CD4-positive, alpha-beta T cell (primary cell): ENCODE measurements at places on chromosomes 6 and 20.

- no peak for DNase-seq
Measured at GRCh38 chr6:5778317-5778857, 228.3 kb downstream of the NRN1 start.

DNA sequence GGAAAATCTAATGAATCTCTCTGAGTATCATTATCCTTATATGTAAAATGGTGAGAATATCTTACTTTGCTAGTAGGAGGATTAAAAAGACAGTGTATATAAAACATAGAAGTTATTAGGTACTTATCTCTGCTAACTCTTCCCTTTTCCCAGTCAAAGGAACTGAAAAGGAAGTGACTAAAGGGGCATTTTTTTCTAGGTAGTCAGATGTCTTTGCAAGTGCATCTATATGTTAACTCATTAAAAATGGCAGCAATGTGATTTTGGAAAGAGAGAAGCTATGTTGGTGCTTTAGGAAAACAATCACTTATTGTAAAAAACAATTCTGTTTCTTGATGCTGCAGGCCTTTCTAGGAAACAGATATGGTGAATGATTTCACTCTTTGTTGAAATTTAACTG lies 180.9 kb downstream of the SAMD5 start:
- DNase-seq, result no peak

- DNase-seq, result no peak
Measured at GRCh38 chr6:169326067-169326799, 72.6 kb upstream of the THBS2 start.

- DNase-seq, result no peak
Measured at GRCh38 chr20:58142843-58143185, 85.6 kb downstream of the ANKRD60 start.

- DNase-seq, result no peak
Measured at GRCh38 chr20:14561741-14562221, 224.4 kb upstream of the FLRT3 start.

DNA sequence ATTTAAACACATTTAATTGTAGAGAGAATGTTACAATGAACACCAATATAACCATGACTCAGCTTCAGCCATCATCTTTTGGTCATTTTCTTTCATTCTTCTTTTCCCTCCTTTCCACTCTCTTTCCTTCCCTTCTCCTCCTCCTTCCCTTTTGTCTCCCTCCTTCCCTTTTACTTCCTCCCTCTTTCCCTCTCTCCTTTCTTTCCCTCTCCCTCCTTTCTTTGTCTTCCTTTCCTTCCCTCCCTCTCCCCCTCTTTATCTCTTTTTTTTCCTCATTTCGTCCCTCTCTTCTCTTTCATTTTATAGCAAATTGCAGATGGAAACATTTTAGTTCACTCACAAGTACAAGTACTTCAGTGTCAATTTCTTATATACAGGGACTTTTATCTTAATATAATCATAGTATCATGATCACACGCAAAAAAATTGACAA lies 1.8 kb downstream of the ZKSCAN3 start:
- no peak for DNase-seq

- no peak for DNase-seq
Measured at GRCh38 chr20:10551732-10552724, 116.9 kb downstream of the SLX4IP start.

- no peak for DNase-seq
Measured at GRCh38 chr6:121216928-121217327, 117.4 kb downstream of the TBC1D32 start.

DNA sequence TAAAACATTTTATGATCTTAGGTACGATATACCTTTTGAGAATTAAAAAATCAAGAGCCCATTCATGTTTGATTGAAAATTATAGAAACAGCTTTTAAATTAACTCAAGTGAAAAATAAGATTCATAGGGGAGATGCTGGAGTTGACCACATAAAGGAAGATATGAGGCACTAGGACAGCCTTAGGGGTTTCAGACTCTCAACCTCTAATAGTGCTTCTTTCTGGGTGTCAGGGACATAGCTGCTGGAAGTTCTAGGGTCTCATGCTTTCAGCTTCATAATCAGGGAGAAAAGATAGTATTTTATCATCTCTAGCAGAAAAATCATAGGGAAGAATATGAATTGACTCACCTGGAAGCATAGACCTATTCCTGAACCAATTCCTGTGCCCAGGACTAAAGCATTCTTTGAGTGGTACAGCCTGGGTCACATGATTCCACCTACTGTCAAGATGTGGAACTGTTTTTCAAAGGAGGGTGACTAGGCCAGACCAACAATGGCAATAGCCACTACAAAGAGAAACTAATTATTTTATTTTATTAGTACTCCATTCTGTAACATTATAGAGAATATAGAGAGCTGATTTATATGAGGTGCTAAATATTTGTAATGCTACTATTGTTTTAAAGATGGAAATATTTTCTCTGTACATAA lies 27.8 kb upstream of the CENPW start:
- no peak for DNase-seq

DNA sequence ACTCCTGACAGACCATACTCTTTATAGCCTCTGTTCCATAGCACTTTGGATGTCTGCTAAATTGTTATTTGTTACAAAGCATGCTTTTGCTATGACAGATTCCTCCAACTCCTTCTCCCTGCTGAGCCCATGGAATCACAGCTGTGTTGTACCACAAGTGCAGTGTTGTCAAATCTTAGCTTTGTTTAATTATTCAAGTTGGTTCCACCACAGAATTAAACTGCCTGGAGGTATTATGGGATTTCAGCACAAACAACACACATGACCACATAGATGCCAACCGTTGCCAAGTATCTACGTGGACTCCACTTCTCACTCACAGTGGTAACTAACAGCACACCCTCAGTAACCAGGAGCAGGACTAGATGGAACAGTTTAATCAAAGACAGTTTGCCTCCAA lies 32.7 kb upstream of the MARCKS start:
- DNase-seq, result no peak

DNA sequence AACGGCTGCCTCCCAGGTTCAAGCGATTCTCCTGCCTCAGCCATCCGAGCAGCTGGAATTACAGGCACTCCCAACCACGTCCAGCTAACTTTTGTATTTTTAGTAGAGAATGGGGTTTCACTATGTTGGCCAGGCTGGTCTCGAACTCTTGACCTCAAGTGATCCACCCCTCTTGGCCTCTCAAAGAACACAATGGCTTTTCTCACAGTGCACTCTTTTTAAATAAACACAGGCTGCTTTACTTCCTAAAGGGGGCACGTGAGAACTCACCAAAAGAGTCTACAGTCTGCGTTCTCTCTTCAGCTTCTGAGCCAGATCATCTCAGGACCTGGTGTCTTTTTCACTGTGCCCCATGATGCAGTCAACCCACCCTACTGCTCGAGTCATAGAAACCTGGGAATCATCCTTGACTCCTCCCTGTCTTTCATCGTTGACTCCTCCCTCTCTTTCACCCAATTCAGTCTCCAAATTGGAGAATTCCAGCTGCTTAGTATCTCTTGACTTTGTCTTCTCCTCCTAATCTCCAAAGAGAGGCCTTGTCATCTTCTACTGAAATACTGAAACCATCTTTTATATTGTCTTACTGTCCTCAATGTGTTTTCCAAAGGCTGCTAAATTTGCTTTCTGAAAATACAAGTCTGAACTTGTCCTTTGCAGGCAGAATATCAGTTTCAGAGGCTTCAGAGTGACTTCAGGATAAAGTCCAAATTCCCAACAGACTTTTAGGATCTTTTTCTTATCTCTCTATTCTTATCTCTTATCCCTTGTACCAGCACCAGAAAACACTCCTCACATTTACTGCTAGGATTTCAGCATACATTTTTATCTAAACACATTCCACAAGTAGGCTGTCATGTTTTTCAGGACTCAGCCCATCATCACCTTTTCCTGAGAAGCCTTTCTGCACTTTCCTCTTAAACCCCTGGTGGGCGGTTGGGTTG lies 323.4 kb downstream of the SYNE1 start:
- no peak for DNase-seq

GRCh38 chr20:52972965-52973819 lies 1.0 kb downstream of the TSHZ2 start:
- DNase-seq, result peak; percentile 61

- DNase-seq, result no peak
Measured at GRCh38 chr6:137872581-137873115, 5.6 kb downstream of the TNFAIP3 start.

GRCh38 chr6:15776458-15776980 lies 113.7 kb upstream of the DTNBP1 start:
- no peak for DNase-seq

DNA sequence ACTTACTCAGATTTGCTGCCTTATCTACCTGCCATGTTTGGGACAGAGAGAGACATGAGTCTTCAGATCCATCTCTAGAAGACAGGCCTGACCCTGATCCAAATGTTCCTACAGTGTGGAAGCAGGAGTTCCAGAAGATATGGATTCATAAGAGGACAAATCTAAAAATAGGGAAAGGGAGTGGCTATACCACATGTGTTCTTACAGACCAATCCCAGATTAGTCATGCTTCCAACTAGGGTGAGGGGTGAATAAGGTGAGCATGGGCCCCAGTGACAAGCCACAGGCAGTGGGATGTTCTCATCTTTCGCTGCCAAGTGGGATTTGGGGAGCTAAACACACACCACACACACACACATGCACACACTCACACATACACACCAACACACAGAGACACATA lies 670.7 kb upstream of the CITED2 start:
- no peak for DNase-seq

DNA sequence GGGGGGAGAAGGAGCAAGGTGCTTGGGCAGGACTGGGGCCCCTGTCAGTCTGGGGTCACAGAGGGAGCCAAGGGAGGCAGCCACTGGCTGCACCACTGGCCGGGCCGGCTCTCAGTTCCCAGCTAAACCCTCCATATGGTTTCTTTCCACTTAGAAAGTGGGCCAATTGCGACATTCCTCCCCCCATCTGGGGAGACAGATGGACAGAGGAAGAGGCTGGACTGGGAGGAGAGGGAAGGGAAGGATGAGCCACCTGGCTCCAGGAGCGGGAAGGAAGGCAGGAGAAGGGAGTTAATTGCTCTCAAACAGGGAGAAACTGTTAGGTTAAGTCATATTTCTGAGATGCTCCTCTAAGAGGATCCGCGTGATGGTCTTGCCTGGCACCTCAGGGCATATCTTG lies 82.2 kb downstream of the GRM4 start:
- no peak for DNase-seq

GRCh38 chr6:148027201-148027600 lies 315.4 kb upstream of the SASH1 start:
- no peak for DNase-seq

GRCh38 chr6:88165087-88165843 lies 882 bp downstream of the CNR1 start:
- no peak for DNase-seq

DNA sequence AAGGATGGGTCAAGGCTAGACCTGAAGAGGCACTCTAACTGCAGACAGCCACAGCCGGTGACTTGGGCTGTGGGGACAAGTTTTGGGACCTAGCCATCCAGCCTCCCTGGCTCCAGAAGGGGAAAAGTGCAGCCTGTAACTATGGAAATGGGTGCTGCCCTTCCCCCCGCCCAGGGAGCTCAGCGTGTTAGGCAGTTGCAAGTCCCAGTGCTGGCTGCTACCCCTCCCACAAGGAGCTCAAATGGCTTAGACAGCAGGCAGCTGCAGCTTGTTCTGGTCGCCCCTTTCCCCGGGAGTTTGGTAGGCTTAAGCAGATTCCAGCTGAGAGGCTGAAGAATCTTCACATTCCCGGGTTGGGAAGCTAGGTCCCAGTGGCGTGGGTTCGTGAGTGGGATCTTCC lies 162.6 kb downstream of the FAM83B start:
- no peak for DNase-seq

DNA sequence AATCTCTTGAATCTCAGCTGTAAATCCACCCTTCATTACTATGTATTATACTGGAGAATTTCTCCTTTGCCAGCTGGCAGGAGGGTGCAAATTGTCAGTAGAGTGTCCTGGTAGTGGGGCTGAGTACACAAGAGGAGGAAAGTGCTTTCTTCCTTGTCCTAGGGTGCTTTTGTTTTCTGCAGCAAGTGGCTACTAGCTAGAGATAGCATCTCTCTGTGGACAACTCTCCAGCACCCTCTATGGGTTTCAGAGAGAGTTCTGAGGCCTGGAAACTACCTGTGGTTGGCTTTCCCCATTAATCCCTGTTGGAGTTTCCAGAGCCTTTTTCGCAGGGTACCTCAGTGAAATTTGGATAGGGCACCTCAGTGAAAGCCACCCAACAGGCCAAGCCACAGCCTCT lies 422.5 kb upstream of the RGS17 start:
- no peak for DNase-seq

GRCh38 chr6:136566007-136566487 lies 15.8 kb upstream of the MAP7 start:
- DNase-seq, result no peak

DNA sequence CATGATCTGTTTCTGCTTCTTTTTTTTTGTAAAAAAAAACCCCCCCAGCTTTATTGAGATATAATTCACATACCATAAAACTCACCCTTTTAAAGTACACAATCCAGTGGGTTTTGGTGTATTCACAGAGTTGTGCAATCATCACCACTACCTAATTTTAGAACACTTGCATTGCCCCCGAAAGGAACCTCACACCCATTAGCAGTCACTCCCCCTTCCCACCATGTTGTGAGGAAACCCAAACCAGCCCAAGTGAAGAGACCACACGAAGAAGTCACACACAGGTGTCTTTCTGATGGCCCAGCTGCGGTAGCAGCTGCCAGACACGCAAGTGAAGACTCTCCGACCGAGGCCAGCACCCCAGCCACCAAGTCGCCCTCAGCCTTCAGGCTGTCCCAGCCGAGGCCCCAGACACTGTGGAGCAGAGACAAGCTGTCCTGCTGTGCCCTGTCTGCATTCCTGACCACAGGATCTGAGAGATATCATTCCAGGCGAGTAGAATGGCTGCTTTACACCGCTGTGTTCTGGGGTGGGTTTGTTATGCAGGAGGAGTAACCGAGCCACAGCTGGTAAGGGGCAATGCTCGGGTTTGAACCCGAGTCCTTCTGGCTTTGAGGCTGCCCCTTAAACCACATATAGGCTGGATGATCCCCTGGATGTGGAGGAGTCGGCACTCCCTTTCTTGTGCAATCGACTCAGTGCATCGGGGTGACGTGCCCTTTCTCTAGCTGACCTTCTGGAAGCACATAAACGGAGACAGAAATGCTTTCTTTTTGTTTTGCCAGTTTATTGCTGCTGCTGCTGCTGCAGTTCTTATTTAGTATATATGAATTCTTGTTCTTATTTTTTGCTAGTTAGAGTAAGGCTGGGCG lies 59.1 kb upstream of the PTPN1 start:
- DNase-seq, result peak; percentile 43

DNA sequence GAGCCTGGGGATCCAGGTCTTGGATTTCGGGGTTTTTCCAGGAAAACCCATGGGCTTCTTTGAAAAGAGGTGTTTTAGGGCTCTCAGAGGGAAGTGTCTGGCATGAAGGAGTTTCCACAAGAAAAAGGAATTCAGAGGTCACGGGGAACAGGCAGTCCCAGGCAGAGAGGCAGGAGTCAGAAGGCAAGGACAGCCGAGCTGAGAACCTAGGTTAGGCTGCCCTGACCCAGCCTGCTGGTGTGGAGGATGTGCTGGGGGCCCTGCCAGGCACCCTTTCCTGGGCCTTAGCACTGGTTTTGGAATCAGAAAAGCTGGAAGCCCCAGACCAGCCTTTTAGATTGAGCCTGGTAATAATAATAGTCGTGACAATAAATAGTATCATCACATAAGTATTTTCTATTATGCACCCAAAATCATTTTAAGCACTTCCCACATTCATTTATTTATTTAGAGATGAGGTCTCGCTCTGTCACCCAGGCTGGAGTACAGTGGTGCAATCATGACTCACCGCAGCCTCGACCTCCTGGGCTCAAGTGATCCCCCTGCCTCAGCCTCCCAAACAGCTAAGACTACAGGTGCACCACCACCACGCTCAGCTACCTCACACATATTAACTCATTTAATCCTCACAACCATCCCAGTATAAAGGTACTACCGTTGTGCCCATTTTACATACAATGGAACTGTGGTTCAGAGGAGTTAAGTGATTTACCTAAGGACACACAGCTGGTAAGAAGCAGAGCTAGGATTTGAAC lies 19.9 kb downstream of the TGM2 start:
- DNase-seq, result no peak
